Muscle of arm (tissue), 14 donors: ENCODE measurements at places on chromosomes 12 and 14.

DNA sequence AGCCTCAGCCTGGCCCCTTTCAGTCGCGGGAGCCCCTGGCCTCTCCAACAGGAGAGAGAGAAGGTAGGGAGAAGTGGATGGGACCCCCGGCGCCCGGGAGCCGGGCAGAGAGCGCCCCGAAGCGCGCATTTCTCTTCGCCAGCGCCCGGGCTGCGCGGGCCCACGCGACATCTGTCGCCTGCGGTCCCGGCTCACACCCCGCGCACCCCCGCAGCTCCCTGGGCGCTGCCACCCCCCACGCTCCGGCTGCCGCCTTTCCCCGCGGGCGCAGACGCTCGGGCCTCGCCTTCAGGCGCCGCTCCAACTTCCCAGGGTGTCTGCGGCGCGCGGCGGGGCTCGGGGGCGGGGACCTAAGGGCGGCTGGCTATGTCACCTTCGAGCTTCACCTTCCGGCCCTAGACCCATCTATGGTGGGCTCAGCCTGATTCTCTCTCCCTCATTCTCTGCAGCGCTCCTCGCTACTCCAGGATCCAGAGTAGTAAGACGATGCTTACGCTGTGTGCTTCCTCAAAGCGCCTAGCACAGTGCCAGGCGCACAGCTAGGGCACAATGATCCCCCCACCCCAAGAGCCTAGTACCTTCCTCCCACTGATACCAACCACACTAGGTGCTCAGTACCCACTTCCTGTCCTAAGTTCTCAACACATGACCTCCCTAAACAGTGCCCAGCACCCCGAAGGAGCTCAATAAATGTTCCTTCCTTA lies 1.6 kb downstream of the HRK start:
- no peak for DNase-seq

- DNase-seq, result no peak
Measured at GRCh38 chr14:59159169-59159568, 29.3 kb upstream of the DAAM1 start.

DNA sequence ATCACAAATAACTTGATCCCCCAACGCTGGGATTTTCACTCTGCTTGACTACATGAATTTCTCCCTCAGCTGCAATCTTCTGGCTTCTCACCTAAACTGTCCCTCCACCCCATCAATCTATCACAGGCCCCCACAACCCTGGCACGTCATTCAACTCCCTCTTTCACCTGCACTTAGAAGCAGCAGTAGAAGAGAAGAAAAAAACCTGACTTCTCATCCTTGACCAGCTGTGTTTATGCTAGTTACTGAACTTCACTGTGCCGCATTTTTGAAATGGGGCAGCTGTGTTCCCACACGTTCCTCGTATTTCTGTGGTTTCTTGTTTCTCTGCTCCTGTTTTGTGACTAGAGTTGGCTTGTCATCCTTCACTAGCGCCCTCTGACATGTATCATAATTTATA lies 35.0 kb downstream of the ITPR2 start:
- DNase-seq, result no peak

DNA sequence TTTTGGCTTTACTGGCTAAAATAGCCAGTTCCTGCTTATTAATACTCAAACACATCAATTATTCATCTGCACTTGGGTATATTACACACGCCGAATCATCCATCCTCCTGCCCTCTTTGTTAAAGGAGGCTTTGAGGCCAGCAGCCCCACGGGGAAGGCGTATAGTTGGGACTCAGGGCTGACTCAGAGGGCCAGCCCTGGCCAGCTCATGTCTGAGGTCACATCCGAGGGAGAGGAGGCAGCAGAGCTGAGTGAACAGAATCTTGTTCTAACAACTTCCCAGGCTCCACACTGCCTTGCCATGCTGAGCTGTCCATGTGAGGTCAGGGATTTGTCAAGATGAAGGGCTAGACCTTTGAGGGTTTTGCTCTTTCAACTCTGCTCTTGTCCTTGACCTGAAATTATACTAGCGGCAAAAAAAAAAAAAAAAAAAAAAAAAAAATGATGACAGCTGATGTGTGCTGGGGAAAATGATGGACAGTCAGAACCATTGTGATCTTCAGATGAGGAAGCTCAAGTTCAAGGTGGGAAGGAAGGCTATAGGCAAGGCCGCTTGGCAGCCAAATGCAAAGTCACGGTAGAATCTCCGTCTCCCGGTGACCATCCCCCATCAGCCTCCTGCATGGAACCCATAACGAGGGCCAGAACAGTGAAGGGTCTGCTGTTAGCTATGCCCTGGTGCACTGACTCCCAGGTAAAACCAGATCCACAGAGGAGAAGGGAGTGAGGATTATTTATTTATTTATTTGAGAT lies 12.5 kb upstream of the MARK3 start:
- no peak for DNase-seq

DNA sequence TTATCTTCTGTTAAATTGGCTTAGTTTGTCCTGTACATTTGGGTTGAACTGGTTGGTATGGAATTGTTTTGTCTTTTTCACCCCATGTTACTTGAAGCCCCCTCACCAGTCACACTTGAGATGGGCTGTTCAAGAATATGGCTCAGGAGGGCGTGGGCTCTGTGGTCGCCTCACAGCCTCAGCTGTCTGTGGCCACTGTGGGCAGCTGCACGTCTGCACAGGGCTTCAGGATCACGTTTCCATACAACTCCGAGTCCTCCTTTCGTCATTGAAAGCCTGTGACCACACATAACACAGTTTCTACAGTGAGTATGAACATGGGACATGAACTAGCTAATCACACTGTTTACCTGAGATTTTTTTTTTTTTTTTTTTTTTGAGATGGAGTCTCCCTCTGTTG lies 81.3 kb downstream of the MOK start:
- no peak for DNase-seq

GRCh38 chr14:64303471-64303917 lies 9.3 kb upstream of the ESR2 start:
- DNase-seq, result peak; percentile 27

GRCh38 chr12:105723066-105723465 lies 392.6 kb downstream of the C12orf75 start:
- DNase-seq, result no peak

- no peak for DNase-seq
Measured at GRCh38 chr12:107840186-107840585, 65.7 kb downstream of the ASCL4 start.

DNA sequence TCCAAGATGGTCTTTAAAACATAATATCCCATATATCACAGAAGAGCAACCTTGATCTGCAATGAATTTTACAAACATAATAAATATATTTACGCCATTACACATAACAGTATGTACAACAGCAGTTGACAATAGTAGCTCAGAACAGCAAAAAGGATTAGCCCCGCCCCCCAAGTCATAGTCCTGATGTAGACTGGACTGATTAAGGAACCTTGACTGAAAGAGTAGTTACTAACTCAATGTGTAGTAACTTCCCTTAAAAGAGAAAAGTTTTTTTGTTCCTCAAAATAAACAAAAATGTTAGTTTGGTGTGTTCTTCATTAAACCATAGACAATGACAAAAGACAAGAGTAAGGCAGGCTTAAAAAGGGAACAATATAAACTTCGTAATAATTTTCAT lies 44.5 kb downstream of the GTF2A1 start:
- no peak for DNase-seq

DNA sequence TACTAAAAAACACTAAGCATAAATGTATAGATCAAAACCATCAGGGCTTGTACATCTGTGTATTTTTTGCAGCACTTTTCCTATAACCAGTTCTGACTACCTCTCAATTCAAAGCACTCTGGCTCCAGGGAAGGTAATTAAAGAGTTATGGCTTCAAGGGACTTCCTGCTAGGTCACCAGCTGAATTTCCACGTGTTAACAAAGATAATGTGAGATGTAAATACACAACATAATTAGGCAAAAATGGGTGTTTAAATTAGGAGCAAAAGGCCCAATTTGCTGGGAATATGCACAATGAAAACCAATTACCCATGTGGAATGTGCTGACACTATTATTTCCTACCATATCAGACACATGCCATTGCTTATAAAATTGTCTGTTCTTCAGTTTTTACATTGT lies 513.4 kb upstream of the FLRT2 start:
- DNase-seq, result no peak

DNA sequence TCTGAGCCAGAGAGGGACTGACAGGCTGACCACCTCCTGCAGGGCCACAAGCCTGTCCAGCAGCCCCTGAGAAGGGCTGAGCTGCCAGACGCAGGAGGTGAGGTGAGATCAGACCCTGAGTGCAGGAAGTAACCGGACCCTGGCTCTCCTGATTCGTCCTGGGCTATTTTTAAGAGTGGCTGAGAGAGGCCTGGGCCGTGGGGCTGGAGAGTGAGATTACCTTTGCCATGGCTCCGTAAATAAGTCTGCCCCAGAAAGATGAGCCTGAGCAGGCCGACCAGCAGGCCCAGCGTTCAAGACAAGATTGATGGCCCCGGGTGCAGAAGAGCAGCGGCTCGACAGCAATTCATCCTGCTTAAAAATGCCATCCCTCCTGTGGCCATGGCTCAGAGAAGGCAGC lies 54.2 kb downstream of the SPTB start:
- DNase-seq, result peak; percentile 35

GRCh38 chr12:59874781-59875180 lies 279.0 kb downstream of the SLC16A7 start:
- no peak for DNase-seq

DNA sequence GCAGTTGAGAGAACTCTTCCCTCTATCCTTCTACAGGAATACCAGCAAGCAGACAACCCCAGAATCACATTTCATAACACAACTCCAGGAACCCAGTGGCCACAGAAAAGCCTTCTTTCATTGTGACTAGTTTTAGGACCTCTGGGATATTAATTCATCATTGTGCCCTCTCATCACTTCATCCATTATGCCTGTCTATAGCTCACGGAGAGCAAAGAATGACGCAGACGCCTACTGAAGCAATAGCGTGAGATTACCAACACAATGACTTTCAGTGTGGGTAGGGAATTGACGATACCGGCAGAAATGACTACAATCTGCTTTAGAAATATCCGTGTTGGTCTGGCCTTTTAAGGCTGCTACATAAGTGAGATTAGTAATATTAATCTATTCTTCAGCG lies 158.1 kb upstream of the FOXG1 start:
- DNase-seq, result no peak

- no peak for DNase-seq
Measured at GRCh38 chr14:45559626-45560025, 306.6 kb upstream of the MIS18BP1 start.

- DNase-seq, result no peak
Measured at GRCh38 chr14:69137416-69137815, 15.5 kb downstream of the DCAF5 start.

DNA sequence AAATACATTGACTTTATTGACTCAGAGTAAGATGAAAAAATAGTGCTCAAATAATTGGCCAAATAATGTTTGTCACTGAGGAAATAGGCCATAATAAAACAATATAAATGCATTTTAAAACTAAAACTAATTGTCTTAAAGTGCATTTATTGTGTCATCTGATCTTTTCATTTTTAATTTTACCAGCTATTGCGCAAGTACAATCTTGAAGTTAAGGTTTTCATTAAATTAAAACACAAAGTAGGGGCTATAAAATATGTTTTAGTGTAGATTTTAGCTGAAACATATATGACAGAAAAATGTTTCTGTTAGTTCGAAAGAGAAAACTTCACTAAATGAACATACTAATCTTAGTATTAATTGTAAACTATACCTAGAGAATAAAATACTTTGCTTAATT lies 832.8 kb downstream of the FSCB start:
- no peak for DNase-seq

DNA sequence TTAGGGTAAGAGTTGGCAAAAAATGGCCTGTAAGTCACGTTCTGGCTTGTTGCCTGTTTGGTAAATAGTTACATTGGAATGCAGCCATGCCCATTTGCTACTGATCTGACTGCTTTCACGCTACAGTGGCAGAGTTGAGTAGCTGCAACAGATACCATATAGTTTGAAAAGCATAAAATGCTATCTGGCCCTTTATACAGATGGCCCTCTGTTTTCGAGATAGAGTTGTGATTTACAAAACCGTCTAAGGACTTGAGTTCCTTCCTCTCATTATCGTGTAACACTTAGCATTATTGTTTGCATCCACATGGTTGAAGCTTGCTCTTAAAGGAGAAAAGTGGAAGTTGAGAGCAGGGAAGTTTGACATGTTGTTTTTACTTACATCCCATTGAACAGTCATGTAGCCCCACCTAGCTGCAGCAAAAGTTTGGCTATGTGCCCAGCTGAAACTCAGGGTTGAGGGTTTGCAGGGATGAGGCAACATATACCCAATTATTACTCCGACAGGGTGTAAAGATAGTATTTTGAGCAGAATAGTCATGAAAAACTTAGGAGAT lies 11.3 kb upstream of the SCFD1 start:
- peak; percentile 49 for DNase-seq

GRCh38 chr14:101125719-101126651 lies 222.5 kb upstream of the RTL1 start:
- DNase-seq, result no peak

DNA sequence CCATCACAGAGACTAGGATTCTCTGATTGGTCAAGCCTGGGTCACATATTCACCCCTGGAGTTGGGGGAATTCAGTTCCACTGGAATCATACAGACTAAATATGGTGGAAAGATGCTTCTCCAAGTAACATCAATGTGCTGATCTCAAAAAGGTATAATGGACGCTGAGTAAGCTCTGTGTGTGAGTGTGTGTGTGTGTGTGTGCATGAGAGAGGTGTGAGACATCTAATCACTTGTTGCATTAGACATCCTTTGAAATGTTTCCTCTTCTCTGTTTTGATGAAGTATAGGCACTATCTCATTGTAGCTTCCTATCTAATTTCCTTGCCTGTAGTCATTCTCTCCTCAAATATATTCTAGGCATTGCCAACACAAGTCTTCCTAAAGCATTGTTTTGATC lies 5.0 kb upstream of the RAB3IP start:
- DNase-seq, result no peak

- DNase-seq, result no peak
Measured at GRCh38 chr12:25639406-25639805, 86.3 kb upstream of the LMNTD1 start.

DNA sequence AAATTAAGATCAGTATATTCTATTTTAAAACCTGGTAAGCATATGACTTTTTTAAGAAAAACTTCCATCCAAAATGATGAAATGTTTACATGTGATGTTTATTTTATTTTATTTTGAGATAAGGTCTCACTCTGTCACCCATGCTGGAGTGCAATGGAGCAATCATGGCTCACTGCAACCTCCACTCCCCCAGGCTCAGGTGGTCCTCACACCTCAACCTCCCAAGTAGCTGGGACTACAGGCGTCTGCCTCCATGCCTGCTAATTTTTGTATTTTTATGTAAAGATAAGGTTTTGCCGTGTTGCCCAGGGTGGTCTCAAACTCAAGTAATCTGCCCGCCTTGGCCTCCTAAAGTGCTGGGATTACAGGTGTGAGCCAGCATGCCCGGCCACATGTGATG lies 141.8 kb downstream of the ZFP36L1 start:
- no peak for DNase-seq

DNA sequence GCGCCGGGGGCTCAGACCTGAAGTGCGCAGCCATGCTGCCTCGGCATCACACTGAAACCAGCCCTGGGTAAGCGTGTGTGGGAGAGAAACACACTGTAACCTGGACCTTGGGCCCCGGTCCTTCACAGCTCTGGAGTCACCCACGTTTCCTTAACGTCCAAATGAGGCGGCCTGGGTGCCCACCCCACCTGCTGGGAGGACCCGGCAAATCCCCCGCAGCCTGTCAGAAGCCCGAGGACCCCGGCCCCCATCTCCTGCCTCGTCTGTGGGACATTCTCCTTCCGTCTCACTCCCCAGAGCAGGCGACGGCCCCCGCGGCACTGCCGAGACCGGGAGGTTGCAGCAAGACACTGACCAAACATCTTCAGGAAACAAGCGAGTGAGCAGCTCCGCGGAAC lies 66.5 kb upstream of the GALNT9 start:
- DNase-seq, result no peak

GRCh38 chr12:129901254-129901653 lies 2.6 kb downstream of the TMEM132D start:
- DNase-seq, result no peak
